ENCODE measurements at places on chromosomes 5 and 9.

DNA sequence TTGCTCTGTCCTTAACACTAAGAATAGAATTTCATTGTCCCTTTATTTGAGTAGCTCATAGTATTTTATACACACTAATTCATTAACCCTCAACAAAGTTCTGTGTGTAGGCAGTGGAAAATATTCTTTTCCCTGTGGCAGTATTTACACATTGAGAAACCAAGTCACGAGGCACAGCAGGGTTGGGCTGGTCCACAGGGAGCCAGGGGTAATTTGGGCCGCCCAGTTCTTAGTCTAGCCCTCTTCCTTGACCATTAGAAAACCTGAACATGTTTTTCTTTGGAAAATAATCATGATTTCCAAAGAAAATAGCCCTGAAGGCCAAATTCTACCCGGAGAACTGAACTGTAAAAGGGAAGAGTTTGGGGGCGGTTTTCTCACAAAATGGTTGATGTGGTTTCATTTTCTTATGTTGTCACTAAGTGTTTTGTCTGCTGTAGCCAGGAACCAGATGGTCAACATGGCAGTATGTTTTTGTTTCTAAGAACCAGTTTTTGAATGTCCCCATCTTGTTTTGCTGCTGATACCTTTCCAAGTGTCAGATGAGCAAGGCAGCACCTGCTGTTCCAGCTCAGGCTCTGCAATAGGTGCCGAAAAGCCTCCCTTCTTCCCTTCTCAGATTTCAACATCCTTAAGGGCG lies 29.6 kb downstream of the ARHGEF28 start:
- no peak for DNase-seq

GRCh38 chr9:89080193-89080592 lies 88.9 kb downstream of the S1PR3 start:
- DNase-seq: no peak

- no peak for DNase-seq
These were observed 515 bp upstream of the F2R start for GRCh38 chr5:76715486-76715735.

- DNase-seq: no peak
These were observed 19.7 kb downstream of the FBXW11 start for GRCh38 chr5:171986772-171987171.

- no peak for DNase-seq
These were observed 42.6 kb downstream of the ADAMTS2 start for GRCh38 chr5:179302499-179303185.

DNA sequence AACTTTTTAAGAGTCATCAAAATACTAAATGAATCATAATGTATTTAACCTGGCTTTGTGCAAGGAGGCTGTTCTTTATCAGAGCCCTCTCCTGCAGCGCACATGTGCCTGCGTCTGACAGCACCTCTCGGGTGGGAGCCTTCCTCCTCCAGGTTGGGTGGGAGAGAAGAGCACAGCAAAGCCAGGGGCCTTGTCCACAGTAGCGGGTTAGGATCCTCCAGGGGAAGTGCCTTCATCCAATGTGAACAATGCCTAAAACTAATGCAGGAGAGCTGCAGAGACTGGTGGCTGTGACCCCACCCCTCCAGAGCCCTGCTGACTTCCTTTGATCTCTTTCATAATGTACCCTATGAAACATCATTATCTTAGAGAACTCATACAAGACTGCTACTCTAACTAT lies 10.2 kb downstream of the UBE2QL1 start:
- DNase-seq: no peak

Data from stimulated activated CD4-positive, alpha-beta T cell treated with anti-CD3 and anti-CD28 coated beads, TNF-alpha, amount 100 ng/mL, for 4 hours (primary cell).